ENCODE measurements at places on chromosomes 1 and 21. TPM values are rescaled to one million over a fixed set of nuclear protein-coding genes. Genes with fewer than 3 reads are reported as not detected.

DNA sequence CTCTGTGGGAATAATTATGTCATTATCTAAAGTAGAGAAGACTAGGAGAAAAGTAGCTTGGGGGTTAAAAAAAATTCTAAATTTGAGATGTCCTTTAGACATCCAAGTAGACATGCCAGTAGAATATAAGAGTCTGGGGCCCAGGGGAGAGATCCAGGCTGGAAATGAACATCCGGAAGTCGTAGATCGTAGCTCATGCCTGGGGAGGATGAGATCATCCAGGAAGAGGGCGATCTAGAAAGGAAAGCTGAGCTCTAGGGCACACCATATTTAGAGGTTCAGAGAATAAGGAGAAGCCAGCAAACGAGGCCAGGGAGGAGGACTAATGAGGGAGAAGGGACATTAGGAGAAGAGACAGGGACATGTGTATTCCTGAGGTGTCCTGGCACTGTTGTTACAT, 12.2 kb downstream of the NGF start:
- no peak overlapping the region for H3K27ac ChIP-seq
- no peak overlapping the region for H3K4me3 ChIP-seq
- no peaks in the 10 kb centered on the region for H3K27me3 ChIP-seq
- no peak for DNase-seq

DNA sequence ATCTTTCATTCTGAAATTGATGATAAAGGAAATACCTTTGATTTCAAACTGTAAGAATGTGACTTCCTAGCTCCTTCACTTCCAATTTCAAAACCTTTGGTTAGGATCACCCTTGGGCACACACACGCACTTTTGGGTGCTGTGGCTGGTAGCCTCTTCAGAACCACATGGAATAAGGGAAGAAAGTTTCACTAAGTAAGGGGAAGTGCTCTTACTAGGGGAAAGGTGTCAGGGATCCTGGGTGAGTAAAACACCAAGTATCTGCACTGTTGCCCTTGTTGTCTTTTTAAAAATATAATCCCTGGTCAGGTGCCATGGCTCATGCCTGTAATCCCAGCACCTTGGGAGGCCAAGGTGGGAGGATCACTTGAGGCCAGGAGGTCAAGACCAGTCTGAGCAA, 132.4 kb downstream of the SDCCAG8 start:
- H3K4me3 ChIP-seq, result no peak overlapping the region
- H3K36me3 ChIP-seq, result no peaks in the 10 kb centered on the region
- no peak overlapping the region for H3K27ac ChIP-seq
- no peaks in the 10 kb centered on the region for H3K27me3 ChIP-seq
- no peak for DNase-seq

DNA sequence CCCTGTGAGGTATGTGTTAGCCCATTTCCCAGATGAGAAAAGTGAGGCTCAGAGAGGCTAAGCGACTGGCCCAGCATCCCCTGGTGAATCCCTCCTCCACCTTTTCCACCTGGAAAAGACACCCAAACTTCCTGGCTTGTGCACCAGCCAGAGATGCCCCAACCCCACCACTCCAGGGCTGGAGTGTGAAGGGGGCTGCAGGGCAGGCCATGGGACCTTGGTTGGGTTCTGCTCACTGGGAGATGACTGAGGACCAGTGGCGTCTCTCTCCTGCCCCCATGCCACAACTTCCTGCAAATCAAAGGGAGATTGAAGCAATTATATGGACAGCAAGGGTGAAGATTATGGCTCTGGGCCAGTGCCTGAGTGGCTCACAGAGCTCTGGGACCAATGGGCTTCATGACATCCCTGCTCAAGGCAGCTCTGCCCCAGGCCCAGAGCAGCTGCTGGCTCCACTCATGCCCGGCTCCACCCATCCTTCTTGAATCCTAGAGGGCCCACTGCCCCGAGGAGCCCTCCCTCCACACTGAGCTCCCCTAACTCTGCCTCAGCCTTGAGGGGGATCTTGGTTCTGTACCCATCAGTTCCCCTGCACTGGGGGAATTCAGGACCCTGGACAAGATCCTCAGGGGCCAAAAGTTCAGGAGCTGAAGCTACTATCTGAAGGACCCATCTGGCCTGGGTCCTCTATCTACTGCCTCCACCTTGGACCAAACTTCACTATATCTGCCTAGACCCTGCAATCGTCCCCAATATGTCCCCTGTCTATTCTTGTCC, 416.9 kb downstream of the PTPRU start:
- H3K27me3 ChIP-seq, result no peaks in the 10 kb centered on the region
- no peak overlapping the region for H3K27ac ChIP-seq
- H3K36me3 ChIP-seq, result no peaks in the 10 kb centered on the region
- H3K4me3 ChIP-seq, result no peak overlapping the region

Gene ANGPTL7
- not detected for total RNA-seq

DNA sequence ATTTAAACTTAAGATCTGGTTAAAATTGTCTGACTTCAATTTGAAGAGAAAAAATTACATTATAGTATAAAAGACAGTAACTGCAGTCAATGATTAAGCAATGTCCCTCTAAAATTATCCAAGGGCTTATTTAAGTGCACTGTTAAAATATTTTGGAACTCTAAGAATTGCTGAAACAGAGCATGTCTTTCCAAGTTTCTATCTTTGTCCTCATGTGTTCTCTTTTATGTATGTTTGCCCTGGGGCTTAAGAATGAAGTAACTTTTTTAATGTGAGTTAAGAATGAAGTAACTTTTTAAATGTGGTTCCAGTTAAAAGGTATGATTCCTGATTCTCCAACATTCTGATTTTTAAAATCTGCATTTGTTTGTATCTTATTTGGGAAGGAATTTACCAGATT, 69.0 kb upstream of the MARK1 start:
- H3K4me1 ChIP-seq, result no peaks in the 10 kb centered on the region
- no peaks in the 10 kb centered on the region for H3K27me3 ChIP-seq
- H3K27ac ChIP-seq, result no peak overlapping the region

DNA sequence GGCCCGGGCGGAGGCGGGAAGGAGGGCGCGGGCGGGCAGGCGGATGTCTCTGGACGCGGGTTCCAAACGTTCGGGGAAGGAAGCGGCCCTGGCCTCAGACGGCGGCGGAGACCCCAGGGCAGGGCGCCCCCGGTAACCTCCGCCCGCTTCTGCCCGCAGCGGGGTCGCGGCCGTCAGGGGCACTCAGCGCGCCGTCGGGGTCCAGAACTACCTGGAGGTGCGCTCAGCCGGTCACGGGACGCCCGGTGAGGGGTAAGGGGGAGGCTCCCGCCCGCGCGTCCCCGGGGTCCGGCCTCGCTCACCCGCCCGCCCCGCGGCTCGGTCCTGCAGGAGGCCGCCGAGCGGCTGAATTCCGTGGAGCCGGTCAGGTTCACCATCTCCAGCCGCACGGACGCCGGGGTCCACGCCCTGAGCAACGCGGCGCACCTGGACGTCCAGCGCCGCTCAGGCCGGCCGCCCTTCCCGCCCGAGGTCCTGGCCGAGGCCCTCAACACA, 406 bp downstream of the PUSL1 start:
- no peak overlapping the region for H3K27ac ChIP-seq
- H3K4me3 ChIP-seq, result peak overlapping the region; percentile 82
- no peaks in the 10 kb centered on the region for H3K27me3 ChIP-seq
- H3K36me3 ChIP-seq, result peaks cover 19% of the 10 kb centered on the region
- no peak for DNase-seq
- peaks cover 5% of the 10 kb centered on the region for H3K4me1 ChIP-seq

Gene SCAMP3
- total RNA-seq, result 52.5 TPM

DNA sequence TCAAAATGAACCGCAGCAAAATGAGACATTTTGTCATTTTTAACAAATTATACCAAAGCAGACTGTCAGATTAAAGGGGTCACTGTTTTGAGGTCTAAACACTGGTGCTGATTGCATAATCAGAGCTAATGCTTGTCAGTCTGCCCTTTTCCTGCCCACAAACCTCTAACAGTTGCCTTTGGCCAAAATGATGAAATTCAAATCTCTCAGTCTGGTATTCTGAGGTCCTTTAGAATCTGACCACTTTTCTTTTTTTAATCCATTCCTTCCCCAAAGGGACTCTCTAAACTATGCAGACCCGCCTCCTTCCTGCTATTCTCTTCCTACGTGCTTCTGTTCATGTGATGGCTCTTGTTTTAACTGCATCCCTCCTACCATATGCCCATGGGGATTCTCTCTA, 145.2 kb upstream of the SPATA6 start:
- H3K4me1 ChIP-seq, result no peaks in the 10 kb centered on the region
- H3K27ac ChIP-seq, result no peak overlapping the region
- H3K36me3 ChIP-seq, result no peaks in the 10 kb centered on the region
- no peaks in the 10 kb centered on the region for H3K27me3 ChIP-seq
- no peak for DNase-seq

GRCh38 chr1:7268983-7269382, 483.7 kb downstream of the CAMTA1 start:
- H3K36me3 ChIP-seq, result peaks cover 6% of the 10 kb centered on the region
- H3K4me1 ChIP-seq, result no peaks in the 10 kb centered on the region
- H3K27ac ChIP-seq, result no peak overlapping the region
- H3K4me3 ChIP-seq, result no peak overlapping the region
- DNase-seq, result no peak

- 0 out of 2 replicates have a peak, but pooled peaks cover 2% of the 10 kb centered on the region for H3K4me1 ChIP-seq
- no peaks in the 10 kb centered on the region for H3K27me3 ChIP-seq
- peak overlapping the region; percentile 67 for H3K4me3 ChIP-seq
Observed at GRCh38 chr21:44846485-44847260, 26.8 kb downstream of the PTTG1IP start.

GRCh38 chr1:85612704-85613361, 32.3 kb downstream of the CCN1 start:
- no peak overlapping the region for H3K4me3 ChIP-seq
- H3K27ac ChIP-seq, result no peak overlapping the region
- H3K4me1 ChIP-seq, result peaks cover 6% of the 10 kb centered on the region
- no peaks in the 10 kb centered on the region for H3K36me3 ChIP-seq
- no peaks in the 10 kb centered on the region for H3K27me3 ChIP-seq

Gene LRRC7
- not detected for total RNA-seq

Gene FAM131C
- 0.48 TPM for total RNA-seq

Gene BEND5
- total RNA-seq, result 5.6 TPM

Gene SPATA45
- 0.68 TPM for total RNA-seq

DNA sequence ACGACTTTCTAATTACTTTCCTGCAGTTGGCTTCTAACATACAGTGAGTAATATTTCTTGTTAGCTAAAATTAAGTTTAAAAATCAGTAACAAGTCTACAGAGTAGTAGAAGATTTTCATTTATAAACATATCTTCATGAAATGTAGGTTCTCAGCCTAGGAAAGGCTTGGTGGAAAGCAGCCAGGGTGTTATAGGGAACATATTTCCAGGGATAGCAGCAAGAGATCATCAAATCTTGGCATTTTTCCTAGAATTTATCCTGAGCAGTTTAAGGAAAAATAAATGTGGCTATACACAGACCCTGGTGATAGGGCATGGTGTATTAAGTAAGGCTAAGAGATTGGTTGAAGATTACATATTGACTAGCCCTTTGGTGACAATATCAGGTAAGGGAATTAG, 203.5 kb upstream of the NEGR1 start:
- no peak overlapping the region for H3K4me3 ChIP-seq
- H3K27me3 ChIP-seq, result no peaks in the 10 kb centered on the region
- H3K36me3 ChIP-seq, result peaks cover 1% of the 10 kb centered on the region
- no peak for DNase-seq
- no peak overlapping the region for H3K27ac ChIP-seq
- H3K4me1 ChIP-seq, result no peaks in the 10 kb centered on the region

DNA sequence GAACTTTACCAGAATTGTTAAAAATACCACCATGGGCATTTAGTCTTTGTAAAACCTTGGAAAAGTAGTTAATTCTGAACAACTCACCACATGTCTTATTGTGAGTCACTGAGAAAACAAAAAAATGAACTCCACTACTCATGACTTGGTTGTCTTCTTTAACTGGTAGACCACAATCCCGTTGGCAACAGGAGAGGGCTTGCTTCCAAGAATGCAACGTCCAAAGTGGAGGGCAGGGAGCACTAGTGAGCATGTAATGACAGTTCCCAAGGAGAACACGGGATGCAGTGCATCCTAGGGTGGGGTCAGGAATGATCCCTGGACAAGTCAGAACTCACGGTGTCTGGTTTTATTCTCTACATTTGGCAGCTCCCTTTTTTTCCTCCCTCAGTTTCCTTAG, 15.2 kb upstream of the HMCN1 start:
- no peak overlapping the region for H3K4me3 ChIP-seq
- H3K4me1 ChIP-seq, result no peaks in the 10 kb centered on the region
- H3K27me3 ChIP-seq, result no peaks in the 10 kb centered on the region
- H3K27ac ChIP-seq, result no peak overlapping the region

Gene MNDA
- total RNA-seq, result not detected

- H3K4me3 ChIP-seq, result peak overlapping the region; percentile 69
- no peaks in the 10 kb centered on the region for H3K36me3 ChIP-seq
- no peaks in the 10 kb centered on the region for H3K27me3 ChIP-seq
- no peak overlapping the region for H3K27ac ChIP-seq
- no peak for DNase-seq
Observed at GRCh38 chr1:33182896-33183295, 1.1 kb upstream of the TRIM62 start.

Gene CDC42BPA
- 30.1 TPM for total RNA-seq

DNA sequence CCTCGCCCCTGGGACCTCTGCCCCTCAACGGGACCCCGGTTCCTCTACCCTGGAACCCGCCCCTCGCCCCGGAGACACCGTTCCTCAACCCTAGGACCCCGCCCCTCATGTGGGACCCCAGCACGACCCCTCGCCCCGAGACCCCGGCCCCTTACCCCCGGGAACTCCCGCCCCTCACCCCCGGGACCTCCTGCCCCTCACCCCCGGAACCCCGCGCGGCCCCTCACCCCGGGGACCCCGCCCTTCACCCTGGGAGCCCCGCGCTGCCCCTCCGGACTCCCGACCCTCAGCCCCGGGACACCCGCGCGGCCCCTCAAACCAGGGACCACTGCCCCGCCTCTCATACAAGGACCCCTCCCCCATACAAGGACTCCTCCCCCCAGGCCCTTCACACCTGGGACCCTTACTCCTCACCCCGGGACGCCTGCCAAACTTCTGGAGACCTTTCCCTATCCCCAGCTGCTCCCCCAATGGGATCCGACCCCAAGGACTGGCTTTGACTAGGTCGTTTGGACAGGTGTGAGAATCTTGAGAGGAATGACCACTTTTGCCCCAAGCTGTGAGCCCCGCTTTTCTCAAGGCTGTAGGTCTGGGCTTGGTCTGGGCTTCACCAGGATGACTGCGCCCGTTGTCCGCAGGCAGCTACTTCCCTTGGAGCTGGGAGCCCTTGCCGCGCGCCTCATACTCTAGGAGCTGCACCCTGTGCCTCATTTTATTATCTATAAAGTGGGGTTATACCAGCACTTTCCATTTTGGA, 843 bp downstream of the DIP2A start:
- H3K4me1 ChIP-seq, result no peaks in the 10 kb centered on the region
- H3K4me3 ChIP-seq, result peak overlapping the region; percentile 91
- H3K27ac ChIP-seq, result no peak overlapping the region
- peaks cover 3% of the 10 kb centered on the region for H3K36me3 ChIP-seq
- DNase-seq, result peak; percentile 48
- no peaks in the 10 kb centered on the region for H3K27me3 ChIP-seq

DNA sequence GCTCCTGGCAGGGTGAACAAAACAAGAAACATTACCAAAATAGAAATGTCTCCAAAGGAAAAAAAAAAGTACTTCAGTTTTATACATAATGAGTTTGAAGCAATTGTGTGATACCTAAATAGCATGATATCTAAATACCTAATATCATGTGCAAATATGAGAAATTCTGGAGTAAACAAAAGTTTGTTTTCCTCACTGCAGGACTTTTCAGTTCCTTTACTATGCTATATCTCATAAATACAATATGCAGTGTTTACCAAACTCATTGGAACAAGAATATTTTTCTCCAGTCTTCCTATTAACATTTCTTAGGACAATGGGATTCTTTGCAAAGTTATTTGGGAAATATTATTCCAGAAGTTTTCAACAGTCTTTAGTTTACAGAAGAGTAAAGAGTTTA, 98.1 kb downstream of the VAV3 start:
- peaks cover 6% of the 10 kb centered on the region for H3K4me1 ChIP-seq
- H3K4me3 ChIP-seq, result no peak overlapping the region
- no peak for DNase-seq
- H3K27me3 ChIP-seq, result no peaks in the 10 kb centered on the region
- H3K27ac ChIP-seq, result no peak overlapping the region

Data from H9 (cell line).